Activated CD4-positive, alpha-beta T cell treated with anti-CD3 and anti-CD28 coated beads for 1 hour (primary cell): ENCODE measurements at places on chromosomes 5 and 9.

DNA sequence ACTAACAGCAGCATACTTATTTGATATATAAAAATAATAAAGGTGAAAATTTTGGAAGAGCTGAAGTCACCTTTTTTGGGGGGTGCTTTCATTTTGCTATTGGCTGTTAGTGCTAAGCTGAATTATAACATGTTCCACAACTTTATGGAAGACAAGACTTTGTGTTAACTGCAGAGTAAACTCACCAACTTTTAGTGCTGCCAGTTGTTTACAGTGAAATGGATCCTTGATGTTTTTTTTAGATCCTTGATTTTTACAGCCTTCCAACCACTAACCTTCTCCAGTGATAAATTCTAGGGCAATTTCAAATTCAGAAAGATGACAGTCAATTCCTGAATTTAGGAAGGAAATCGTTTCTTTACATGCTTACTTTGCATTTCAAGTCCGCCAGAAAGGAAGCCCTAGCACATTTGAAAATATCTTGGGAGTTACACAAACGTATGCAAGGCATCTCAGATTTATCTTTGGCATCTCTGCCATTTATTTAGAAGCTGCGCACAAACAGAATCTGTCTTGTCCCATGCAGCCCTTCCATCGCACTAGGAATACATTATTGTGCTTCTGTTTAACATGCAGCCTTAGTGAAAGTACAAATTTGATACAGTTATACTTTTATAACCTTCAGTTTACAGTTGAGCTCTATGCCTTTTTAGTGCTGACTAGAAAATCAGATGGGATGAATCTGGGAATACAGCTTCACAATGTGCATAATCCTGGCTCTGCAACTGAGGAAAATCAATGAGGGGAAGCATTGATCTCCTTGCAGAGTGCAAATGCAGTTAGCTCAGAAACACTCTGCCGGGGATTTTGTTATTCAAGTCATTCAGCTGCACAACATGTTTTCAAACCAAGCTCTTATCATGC, 142.4 kb upstream of the ZNF608 start:
- DNase-seq = no peak

DNA sequence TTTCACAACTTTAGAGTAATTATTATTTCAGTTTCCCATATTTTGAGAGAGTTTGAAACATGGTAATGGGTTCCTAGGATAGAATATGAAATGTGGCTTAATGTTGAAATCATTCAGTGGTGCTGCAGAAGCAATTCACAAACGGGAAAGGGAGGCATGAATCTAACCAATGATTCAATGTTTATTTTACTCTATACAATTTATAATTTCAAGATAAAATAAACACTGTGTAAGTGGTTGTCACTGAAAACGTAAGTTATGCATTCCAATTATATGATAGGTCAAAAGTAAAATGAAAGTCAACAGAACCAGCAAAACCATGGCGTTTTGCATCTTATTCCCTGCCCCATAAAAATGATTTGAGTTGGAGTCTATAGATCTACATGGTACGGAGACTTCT, 1207.1 kb upstream of the CDH18 start:
- DNase-seq = no peak

GRCh38 chr5:81922854-81923279, 49.0 kb upstream of the ATG10 start:
- no peak for DNase-seq

- DNase-seq = no peak
These were observed 35.8 kb downstream of the MEGF10 start for GRCh38 chr5:127326431-127326830.

GRCh38 chr9:116716438-116716837, 29.3 kb downstream of the TRIM32 start:
- DNase-seq = no peak

DNA sequence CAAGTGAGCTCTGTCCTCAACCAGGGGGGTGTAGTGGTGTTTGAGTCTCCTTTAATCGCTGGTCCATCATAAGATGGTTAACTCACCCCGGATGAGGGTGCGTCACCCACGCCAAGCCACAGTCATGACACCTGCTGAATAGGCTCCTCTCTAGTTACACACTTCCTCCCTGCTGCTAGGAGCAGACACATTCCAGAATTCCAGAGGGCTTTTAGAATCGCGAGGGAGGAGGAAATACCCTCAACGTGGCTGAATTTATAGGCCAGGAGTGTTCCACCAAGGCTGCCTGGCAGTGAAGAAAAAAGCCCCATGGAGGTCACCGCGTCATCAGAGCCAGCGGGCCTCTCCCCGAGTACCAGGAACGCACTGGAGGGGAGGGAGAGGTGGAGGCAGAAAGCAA, 5.1 kb downstream of the GLRX start:
- DNase-seq = no peak

GRCh38 chr5:131289738-131290137, 25.9 kb downstream of the CDC42SE2 start:
- no peak for DNase-seq

- DNase-seq = no peak
These were observed 143.4 kb downstream of the HINT1 start for GRCh38 chr5:131021646-131022045.

DNA sequence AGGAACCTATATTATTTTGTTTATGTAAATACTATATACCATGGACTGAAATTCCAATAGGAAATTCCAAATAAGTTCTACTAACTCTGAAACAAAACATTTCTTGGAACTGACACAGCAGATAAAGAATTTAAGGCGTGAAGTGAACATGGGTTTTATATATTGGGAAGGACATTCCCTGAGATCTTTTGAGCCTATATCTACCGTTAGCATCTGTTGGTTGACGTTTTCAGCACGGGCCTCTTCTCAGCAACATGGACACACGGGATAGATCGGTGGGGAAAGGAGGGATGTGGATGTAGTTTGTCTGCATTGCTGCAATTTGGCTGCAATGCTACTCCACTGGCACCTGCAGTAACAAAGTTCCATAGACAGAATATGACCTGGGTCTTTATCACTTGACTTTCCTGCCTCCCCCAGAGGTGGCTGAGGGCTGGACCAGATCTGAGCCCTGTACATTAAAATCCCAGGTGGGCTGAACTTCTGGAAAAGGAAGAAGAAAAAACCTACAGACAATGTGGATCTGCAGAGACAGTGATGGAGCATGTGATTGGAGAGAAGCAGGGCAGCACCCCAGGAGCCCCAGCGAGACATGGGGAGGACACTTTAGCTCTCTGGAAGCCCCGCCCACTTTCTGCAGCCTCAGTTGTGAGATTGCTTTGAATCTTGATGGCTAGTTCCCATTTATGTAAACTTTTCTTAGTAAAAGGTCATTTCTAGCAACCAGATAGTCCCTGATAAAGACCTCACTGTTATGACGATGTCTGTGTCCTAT, 91.2 kb upstream of the CPEB4 start:
- no peak for DNase-seq

- no peak for DNase-seq
These were observed 94.3 kb downstream of the INSYN2B start for GRCh38 chr5:169886033-169886432.

- DNase-seq = no peak
These were observed 216.0 kb upstream of the DAP start for GRCh38 chr5:10977011-10977410.

- no peak for DNase-seq
These were observed 82.0 kb upstream of the FSTL4 start for GRCh38 chr5:133694181-133694831.

GRCh38 chr9:93136011-93136440, 2.0 kb upstream of the NINJ1 start:
- DNase-seq = no peak

GRCh38 chr5:54760182-54760935, 225.0 kb downstream of the ESM1 start:
- no peak for DNase-seq

GRCh38 chr5:107043665-107044064, 627.1 kb downstream of the EFNA5 start:
- DNase-seq = no peak

DNA sequence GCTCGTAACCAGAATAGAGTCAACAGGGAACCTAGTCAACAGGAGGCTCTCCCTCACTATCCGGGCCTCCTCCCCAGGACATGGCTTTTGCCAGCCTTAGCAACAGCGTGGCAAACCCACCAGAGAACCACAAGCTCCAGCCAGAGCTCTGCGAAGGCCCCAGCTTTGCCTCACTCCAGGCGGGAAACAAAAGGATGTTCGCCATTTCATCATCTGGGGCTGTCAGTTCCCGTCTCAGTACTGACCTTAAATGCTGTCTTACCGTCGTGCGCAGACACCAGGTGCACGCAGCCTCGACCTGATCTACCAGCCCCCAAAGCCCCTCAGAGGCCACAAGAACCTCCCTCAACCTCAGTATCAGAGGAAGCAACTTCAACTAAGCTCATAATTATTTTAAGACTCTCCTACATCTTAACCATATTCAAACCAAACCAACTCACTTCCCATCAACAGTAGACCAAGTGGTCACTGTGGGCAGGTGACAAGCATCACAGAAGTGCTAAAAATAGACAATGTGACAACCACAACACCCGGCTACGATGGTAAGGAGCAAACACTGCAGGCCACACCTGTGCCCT, 71.4 kb downstream of the SEMA4D start:
- DNase-seq = no peak

- DNase-seq = no peak
These were observed 112.2 kb downstream of the ZNF608 start for GRCh38 chr5:124634228-124634739.

- no peak for DNase-seq
These were observed 200.2 kb upstream of the TARS1 start for GRCh38 chr5:33240558-33240957.

- DNase-seq = no peak
These were observed 165.2 kb downstream of the FRMD3 start for GRCh38 chr9:83372957-83373356.

GRCh38 chr9:133125941-133126696, 5.1 kb upstream of the RALGDS start:
- no peak for DNase-seq

DNA sequence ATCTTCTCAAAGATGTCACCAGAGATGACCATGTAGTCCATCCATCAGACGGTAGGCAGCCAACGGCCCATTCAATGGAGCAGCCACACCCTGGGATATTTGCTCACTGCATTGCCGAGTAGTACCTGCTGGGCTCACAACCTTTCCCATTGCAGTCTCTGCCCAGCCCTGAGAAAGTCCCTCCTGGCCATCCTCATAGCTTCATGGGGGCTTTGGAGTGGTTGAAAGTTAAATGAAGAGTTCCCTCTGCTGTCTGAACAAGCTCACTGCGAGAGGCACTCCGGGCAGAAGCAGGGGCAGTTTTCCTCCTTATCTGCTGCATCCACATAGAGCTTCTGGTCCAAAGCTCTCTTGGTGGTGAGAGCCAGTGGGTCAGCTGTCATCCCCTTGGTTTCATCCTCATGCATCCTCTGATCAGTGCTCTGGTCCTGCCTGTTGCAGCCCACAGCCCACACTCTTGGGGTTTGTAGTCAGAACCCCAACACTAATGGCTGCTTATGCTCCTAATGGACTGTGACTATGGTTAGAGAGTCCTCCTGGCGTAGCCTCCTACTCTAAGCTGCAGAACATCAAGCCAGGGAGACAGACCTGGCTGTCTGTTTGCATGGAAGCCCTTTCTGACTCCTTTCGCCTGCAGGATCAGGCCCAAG, 23.3 kb downstream of the TNFSF8 start:
- DNase-seq = no peak

DNA sequence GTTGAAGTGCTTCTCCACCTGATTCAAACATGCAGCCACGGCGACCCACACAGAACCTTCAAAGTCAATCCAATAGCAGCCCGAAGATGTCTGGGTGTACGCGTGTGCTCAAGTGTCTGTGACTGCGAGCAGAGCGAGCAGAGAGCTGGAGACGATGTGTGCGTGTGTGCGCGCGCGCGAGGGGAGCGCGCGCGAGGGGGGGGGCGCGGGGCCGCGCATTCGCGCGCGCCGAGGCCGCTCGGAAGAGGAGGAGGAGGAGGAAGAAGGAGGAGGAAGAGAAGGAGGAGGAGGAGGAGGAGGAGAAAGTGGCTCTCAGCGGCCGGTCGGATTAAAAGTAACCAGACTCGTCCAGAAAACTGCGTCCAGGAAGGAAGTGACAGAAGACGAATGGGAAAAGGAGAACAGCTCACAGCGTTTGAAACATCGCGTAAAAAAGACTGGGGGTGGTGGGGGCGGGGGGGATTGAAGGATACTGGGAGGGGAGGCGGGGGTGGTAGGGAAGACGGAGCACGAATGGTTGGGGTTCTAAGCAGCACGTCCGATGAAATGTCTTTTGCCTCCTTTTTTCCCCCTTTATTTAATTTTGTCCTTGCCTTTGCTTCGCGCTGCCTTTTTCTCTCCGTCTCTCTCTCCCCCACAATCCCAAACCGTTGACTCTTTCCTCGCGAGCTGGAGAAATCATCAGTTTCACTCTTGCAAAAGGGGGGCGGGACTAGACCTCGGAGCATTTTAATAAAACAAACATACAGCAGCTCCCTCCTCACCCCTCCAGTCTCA, at the start of gene MEF2C:
MEF2C (minus strand) TSS at position 126 of the 777 bp plus-strand sequence. CDS start 59,396 bp downstream, outside the sequence.
- DNase-seq = no peak

GRCh38 chr9:97220894-97221477, 86.5 kb upstream of the CCDC180 start:
- DNase-seq = no peak

- DNase-seq = no peak
These were observed 1.5 kb downstream of the ASS1 start for GRCh38 chr9:130446101-130446861.

- no peak for DNase-seq
These were observed 19.8 kb downstream of the COL27A1 start for GRCh38 chr9:114174876-114175771.

DNA sequence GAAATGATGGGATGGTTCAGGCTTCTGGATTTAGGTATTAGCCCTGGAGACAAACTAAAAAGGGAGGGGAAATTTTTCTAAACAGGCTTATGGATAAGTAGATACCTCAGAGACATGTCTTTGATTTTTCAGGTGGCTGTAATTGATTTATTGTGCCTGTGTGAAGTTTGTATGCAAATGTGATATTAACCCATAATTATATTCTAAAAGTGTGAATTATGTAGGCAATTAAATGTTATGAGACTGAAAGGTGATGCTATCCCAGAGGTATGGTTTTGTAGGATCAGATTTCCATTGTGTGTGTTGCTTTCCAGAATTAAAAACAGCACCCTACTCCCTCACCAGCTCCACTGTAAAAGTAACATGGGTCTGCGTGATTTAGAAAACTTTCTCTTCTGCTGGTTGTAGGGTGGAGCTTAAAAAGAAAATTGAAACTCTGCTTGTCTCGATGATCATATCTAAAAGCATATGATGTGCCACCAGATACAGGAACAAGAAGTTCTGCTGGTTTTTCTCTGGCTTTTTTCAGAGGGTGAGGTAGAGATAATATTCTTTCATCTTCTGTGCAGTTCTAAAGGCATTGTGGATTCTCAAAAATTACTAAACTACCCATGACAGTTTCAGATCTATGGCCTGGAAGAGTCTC, 71.8 kb upstream of the TAF11L2 start:
- DNase-seq = no peak

DNA sequence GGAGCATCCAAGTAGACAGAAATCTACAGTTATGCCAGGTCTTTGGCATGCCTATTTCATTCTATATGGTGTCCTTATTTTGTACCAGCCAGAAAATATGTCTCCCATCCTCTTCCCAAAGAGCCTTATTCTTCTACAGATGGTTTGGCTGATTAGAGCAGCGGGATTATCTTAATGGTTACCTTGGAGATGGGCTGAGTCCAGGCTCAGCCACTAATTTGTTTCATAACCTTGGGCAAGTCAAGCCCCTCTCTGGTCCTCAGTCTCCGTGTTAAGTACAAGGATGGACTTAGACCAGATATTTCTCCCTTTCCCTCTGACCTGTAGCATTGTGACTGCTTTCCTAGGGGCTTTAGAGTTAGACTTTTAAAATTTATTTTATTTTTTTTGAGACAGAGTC, 11.1 kb upstream of the GLE1 start:
- no peak for DNase-seq

- no peak for DNase-seq
These were observed 341.5 kb downstream of the OSTF1 start for GRCh38 chr9:75429531-75430475.
